ENCODE measurements at places on chromosomes 3 and 15. TPM values are rescaled to one million over a fixed set of nuclear protein-coding genes. Genes with fewer than 3 reads are reported as not detected.

Gene ADAMTS17
- total RNA-seq: 0.33 TPM

Gene CGNL1
- 21.1 TPM for total RNA-seq

Gene GOLGA6L25
- total RNA-seq: not detected

Gene TIMP4
- total RNA-seq: 0.34 TPM

Gene SOX14
- not detected for total RNA-seq

Gene TM4SF1
- total RNA-seq: 921 TPM

Gene NRG4
- total RNA-seq: 0.05 TPM

Gene ALS2CL
- total RNA-seq: 8.5 TPM

Gene INTS14
- 48.4 TPM for total RNA-seq

Measured in dermis blood vessel endothelial cell (primary cell).